Fibroblast of villous mesenchyme (primary cell): ENCODE measurements at places on chromosomes 3 and 15.

DNA sequence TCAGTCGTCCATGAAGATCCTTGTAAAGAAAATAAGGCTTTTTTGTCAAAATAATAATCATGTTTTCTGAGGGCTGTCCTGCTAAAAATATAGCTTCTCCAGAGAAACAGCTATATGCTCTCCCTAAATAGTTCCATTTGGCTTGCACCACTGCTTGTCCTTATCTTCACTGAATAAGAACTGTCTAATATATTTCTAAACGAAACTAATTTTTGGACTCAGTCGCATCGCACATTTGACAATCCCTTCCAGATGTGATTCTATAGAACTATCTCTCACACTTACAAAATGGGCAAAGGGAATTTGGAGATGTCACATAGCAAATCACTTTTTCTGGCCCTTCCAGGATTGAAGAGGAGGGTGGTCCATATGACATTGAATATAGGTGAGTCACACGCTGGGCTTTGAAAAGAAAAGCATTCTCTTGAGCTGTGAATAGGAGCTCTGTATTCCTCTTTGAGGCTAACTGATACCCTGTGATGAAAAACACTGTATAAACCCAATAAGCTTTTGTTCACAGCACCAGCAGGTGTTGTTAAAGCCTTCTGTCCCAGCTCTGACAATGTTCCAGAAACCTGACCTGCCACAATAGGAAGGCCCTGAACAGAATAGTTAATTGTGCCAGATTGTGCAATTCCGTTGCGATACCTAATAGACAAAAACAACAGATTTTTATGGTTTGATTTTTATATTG lies 1144.2 kb downstream of the ROBO2 start:
- DNase-seq: no peak

- DNase-seq: no peak
Observed at GRCh38 chr3:14922863-14923262, 24.5 kb upstream of the NR2C2 start.

DNA sequence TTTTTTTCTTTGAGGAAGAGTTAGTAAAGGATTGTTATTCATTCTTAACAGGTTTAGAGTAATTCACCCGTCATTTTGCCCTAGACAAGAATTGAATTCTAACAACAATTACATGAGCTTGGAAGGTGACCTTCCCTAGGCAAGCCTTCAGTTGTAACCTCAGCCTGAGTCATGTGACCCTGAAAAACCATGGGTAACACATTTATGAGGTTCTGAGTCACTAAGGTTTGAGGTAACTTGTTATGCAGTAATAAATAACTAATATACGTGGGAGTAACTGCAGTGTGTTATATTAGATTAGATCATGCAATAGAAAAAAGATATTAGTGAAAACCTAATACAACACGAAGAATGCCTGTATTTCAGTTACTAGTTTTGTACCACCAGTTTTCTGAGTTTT lies 237.6 kb upstream of the NDN start:
- DNase-seq: no peak

GRCh38 chr3:188283347-188283746 lies 129.4 kb downstream of the LPP start:
- peak; percentile 91 for DNase-seq

- no peak for DNase-seq
Observed at GRCh38 chr3:151901644-151902285, 28.3 kb downstream of the SUCNR1 start.

GRCh38 chr3:17301271-17301670 lies 416.5 kb downstream of the PLCL2 start:
- no peak for DNase-seq

DNA sequence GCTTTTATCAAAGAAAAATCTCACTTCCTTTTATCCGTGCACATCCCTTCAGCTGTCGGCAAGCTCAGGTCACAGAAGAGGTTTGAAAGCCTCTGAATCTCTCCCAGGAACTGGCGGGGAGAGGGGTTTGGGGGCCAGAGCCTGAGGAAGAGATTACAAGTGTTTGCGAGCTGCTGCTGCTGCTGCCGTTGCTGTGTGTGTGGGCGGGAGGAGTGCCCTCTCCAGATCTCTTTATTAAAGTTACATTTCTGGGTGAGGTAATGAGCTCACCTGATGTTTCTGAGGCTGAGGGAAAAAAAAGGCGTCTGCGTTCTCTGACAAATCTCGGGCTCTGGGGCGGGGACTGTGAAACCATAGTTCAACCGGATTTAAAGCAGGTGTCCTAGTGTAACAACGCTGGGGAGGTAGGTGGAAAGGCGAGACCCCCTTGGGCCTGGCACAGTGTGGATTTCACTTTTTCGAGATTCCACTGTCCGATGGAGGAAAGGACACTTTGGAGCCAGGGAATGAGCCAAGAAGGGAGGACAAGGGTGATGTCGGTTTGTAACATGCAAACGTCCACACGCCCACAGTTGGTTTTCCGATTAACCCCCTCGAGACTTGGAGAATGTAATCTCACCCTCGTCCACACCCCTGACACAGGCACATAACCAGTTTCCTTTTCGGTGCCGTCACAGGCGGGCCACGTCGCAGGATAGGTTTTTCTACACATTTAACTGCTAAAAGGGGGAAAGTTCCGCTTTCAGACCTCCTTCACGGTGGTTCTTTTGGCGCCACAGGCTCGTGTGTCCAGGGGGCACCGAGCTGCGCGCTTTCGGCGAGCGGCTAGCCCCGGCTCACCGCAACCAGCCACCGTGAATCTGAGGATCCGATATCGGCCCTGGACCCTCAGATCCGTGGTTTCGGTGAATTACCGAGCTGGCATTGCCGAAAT lies 2.1 kb downstream of the ALCAM start:
- DNase-seq: peak; percentile 59

- DNase-seq: no peak
Observed at GRCh38 chr3:17357035-17357710, 385.3 kb downstream of the TBC1D5 start.

GRCh38 chr3:128188326-128188725 lies 35.0 kb downstream of the EEFSEC start:
- no peak for DNase-seq

DNA sequence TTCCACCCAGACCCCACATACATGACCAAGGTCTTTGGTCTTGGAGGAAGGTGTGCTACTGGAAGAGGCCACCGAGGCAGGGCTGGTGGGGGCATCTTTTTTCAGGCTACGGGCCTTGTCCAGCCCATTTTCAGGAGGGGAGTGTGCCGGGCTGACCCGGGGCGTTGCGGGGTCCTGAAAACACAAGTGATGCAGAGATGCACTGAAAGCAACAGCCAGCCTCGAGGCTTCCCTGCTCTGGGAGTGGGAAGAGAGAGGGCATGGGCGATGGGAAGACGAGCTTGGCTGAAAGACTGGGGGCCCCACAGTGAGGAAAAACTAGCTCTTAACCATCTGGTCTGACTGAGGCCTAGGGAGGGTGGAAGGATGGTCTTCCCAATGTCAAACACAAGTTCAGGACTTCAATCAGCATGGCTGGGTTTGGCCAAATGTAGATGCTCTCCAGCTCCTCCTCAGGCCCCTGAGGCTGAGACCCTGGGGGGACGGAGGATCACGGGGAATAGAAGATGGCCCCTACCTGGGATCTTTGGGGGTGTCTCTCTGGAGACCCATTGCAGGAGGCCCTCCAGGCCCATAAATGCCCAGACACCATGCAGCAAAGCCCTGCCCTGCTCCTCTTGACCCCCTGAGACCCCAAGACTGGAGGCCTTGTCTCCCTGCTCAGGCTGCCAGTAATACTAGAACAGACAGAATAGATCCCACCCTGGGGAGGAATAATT lies 38.9 kb downstream of the TLE3 start:
- DNase-seq: no peak

DNA sequence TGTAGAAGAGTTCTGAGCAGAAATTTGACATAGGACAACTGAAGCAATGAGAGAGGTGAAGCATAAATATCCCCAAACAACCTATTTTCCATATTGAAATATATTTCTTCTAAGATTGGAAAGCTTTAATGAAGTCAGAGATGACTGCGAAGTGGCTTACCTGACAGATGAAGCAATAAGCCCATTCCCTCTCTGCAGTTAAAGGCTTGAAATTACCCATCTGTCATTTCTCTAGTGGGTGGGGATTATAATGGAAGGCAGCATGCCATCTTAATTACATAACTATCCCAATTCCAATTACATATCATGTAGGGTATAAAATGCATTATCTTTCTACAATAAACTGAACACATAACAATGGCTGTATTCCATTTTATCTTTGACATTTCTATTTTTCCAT lies 1070.5 kb downstream of the SI start:
- DNase-seq: no peak

DNA sequence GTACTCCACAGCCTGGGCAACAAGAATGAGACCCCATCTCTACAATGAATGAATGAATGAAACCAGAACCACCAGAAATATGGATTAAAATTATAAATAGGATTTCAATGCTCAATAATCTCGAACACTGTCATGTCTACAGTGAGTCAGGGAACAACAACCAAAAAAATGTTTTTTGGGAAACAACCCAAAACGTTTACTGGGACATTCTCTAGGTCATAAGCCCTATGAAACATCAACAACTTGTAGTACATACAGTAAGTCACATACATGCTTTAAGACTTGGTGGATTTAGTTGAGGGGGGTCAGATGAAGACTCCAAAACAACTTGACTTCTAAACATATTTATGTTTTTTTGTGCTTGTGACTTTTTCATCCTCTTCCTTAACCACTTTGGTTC lies 511.2 kb downstream of the FOXP1 start:
- DNase-seq: peak; percentile 33

DNA sequence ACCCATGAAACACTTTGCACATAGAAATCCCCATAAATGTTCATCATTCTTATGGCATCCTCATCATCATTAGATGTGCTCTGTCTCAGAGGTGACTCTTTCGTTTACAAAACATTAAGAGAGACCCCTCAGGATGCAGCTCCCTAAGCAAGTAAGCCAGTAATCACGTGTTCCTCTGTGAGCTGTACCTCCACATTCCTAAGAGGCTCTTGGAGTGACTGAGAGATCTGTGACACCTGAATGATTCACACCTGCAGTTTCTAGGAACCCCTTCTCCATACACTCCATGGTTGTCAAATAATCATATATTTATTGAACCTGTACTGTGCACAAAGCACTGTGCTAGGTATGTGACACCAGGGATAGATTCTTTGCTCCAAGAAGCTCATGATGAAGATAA lies 602.4 kb downstream of the UNC13C start:
- DNase-seq: no peak

- DNase-seq: no peak
Observed at GRCh38 chr3:169342652-169343505, 320.6 kb downstream of the MECOM start.

- no peak for DNase-seq
Observed at GRCh38 chr3:157755233-157755632, 252.0 kb upstream of the VEPH1 start.

DNA sequence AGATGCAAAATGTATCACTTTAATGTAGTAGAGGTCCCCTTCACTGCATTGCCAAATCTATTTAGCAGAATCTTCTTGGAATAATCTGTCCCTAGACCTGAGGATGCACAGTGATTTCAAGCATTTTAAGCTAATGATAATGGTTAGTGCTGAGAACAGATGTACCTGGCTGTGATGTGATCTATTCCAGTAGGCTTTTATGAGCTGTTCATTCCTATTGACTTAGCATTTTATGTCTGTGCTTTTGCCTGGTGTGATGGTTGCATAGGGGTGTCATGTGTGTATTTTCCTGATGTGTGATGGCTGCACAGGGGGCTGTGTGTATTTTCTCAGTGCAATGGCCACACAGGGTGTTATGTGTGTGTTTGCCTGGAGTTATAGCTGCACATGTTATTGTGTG lies 272.9 kb downstream of the TIGIT start:
- no peak for DNase-seq

DNA sequence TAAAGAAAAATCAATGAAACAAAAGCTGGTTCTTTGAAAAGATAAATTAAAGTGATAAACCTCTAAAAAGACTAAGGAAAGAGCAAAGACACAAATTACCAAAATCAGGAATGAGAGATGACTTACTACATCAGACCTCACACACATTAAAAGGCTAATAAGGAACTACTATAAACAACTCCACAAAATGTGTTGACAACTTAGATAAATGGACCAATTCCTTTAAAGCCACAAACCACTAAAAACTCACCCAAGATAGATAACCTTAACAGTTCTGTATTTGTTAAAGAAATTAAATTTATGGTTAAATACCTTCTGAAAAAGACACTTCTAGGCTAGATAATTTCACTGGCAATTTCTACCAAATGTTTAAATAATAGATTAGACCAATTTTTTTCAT lies 170.4 kb downstream of the SMAD6 start:
- DNase-seq: peak; percentile 71

- DNase-seq: no peak
Observed at GRCh38 chr15:28978011-28978378, 92.2 kb downstream of the APBA2 start.

GRCh38 chr15:101233651-101234280 lies 18.1 kb downstream of the CHSY1 start:
- no peak for DNase-seq

GRCh38 chr15:39581793-39582285 lies 960 bp downstream of the THBS1 start:
- DNase-seq: peak; percentile 52

GRCh38 chr3:5006755-5007202 lies 27.5 kb downstream of the BHLHE40 start:
- no peak for DNase-seq

DNA sequence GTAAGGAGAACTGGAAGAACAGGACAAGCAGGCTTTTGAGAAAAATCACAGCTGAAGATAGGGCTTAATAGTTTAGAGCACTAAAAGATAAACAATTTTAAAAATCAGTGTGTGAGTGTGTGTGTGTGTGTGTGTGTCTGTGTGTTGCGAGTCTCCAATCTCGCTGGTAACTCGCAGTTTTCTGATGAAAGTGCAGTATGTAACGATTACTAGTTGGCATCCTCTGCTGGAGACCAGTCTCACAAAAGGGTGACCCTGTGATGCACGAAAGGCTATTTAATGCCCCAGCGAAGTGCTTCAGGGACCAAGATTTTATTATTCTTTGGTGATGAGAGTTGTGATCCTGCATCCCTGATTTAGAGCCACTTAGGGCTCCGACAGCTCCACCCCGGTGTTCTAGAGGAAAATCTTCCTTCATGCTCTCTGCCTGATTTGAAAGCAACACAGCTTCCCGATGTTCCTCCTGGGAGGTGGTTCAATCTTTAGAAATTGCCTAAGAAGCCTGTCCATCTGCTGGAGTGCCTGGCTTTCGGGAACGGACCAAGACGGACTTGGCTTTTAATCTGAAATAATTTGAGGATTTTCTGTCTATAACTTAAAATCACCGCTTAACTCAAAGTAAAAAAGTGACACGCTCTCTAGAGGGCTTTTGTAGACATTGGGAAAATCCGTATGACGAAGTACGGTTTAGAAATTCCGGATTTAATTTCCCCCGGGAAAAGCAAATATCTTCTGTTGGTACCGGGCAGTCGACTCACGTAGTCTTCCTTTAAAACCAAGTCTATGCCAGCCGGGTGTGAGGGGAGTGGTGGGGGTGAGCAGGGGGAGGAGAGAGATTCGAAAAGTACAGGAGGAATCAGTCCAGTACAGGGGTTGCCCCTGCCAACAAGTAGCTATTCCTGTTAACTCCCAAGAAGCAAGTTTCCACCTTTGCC lies 1.1 kb upstream of the ALCAM start:
- peak; percentile 64 for DNase-seq
